ENCODE measurements at places on chromosomes 2 and 18.
A peak's percentile ranks its signal among the peaks of the same experiment; 100 is the strongest.

GRCh38 chr18:47979611-47980200 is 49.2 kb upstream of the SMAD2 start:
- no peak for DNase-seq

GRCh38 chr2:26581991-26582842 is 58.9 kb downstream of the CIB4 start:
- DNase-seq = no peak

DNA sequence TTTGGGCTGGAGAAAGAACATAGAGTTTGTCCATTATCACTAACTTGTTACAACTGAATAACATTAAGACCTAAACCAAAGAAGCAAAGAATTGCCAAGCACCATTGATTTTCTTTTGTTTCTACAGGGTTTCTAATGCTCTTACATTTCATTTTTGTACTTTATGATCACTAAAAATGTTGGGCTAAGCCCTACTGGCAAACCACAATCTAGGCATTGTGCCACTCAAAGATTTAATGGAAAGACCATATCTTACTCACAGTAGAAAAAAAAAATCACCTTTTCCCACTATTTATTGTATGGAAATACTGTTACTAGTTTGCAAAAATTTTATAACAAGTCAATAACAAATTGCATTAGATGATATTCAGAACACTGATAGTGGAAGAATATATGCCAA is 447.4 kb upstream of the PKDCC start:
- no peak for DNase-seq

DNA sequence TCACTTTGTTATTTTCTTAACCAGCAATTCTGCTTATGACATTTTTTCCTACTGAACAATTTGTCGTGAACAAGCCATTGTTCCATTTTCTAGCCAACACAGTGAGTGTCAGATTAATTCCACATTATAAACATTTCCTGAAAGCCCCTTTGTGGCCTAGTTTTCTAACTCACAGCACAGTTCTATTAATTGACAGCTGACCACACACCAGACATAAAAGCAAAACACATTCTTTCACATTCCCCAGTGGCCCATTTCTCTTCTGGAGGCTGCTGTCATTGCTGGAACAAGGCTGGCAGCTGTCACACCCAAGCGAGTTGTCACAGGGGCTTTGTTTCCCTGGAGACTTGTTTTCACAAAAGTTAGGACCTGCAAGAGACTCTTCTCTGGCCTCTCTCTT is 50.7 kb downstream of the RNF152 start:
- DNase-seq = no peak

- no peak for DNase-seq
These were observed 166.8 kb downstream of the TPGS2 start for GRCh38 chr18:36661999-36662398.

DNA sequence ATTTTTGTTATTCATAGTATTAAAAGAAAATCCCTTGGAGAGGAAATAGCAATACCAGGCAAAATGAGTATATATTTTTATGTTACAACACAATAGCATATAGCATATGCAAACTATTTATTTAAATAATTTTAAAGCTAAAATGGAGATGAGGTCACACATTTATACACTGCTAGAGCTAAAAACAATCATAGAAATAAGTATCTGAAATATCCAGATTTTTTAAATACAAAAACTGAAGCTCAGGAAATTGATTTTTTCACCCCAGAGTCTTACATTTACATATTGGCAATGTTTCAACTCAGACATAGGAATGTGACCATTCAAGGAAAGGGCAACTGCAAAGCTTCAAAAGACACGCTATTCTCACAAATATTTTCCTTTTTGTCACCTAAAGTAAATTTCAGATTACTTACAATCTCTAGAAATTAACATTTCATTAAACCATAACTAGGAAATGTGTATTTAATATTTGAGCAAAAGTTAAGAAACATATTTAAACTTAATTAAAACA is 8.9 kb downstream of the TFPI start:
- DNase-seq = no peak

GRCh38 chr2:239377591-239377990 is 23.2 kb downstream of the HDAC4 start:
- no peak for DNase-seq

DNA sequence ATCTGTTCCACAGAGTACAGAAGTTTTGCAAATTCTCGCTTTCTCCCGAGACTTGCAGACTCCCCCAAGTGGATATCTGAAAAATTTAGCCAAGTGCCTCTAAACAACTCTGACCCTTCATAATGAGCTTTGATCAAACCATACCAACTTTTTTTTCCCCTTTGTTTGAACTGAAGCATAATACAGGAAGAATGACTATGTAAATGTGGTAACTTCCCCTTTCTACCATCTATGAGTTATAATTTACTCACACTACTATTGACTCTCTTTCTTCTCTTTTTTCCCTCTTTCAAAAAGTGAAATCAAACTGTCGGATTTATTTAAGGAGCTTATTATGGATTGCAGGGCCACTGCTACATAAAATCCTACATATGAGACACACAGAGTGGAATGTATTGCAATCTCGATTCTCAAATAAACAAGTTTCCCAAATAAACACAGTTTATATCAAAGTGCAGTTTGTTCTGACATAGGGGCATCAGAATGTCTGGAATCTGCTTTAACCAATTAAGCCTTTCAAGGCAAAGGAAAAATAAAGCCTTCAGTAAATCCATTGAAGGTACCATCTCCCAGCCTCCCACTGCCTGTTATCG is 1.4 kb upstream of the ZNF804A start:
- peak; percentile 83 for DNase-seq

GRCh38 chr2:109058191-109058632 is 69.2 kb upstream of the EDAR start:
- no peak for DNase-seq

GRCh38 chr2:155125585-155126230 is 427.2 kb downstream of the KCNJ3 start:
- DNase-seq = no peak

DNA sequence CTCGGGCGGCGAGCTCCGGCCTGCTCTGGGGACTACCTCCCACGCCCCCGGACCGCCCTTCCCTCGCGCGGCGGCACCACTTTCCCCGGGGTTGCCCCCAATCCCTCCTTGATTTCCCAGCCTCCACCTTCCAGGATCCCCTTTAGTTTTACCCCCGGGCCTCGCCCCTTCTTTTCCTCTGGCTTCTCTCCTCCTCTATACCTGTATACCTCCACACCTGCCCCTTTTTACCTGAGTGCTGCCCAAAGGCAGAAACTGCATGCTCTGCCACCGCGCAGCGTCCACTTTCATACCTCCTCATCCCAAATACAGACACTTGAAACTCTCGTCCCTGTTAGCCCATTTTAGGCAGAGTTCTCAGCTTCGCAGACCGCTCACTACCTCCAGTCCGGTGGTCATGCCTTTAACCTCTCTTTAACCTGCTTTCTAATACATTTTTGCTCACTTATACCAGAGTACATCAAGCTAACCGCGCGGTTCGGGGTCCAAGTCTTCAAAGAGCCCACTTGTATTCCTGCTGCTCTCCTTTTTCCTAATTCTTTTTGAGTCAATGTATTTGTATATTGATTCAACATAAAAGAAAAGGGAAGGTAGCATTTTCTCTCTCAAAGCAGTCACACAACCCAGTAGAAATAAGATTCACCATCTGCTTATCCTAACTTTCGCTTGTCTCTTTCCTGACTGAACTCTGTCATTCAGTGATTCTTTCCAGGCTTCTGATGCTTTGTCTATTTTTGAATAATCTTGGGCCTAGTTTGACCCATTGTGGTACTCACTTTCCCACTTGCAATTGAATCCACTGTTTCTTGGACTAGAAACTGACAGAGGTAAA is 901 bp downstream of the SPOPL start:
- no peak for DNase-seq

- peak; percentile 10 for DNase-seq
These were observed 285.1 kb downstream of the SS18 start for GRCh38 chr18:25805323-25805722.

- DNase-seq = peak; percentile 24
These were observed 126.6 kb upstream of the PDE1A start for GRCh38 chr2:182553483-182553882.

- no peak for DNase-seq
These were observed 42.9 kb downstream of the DOK1 start for GRCh38 chr2:74597410-74597809.

All from inflammatory macrophage treated with lipopolysaccharide for 1 hour (primary cell).